ENCODE measurements at places on chromosomes 5 and 9.

DNA sequence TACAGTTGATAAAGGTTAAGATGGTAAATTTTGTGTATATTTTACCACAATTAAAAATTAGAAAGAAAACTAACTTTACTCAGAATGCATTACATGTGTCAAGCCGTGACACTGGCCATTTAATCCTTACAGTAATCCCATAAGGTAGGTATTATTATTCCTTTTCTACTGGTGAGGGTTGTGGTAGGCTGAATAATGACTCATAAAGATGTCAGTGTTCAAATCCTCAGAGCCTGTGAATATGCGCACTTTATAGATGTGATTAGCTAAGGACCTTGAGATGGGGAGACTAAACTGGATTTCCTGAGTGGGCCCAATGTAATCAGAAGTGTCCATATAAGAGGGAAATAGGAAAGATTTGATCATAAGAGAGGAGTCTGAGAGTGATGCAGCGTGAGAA, 288.1 kb downstream of the TMEM167A start:
- no peak for DNase-seq

GRCh38 chr9:136806067-136806466, 1.7 kb upstream of the RABL6 start:
- DNase-seq: no peak

GRCh38 chr5:115472271-115473025, 72.1 kb downstream of the FEM1C start:
- DNase-seq: no peak

GRCh38 chr5:135642488-135642870, 63.7 kb upstream of the CXCL14 start:
- no peak for DNase-seq

DNA sequence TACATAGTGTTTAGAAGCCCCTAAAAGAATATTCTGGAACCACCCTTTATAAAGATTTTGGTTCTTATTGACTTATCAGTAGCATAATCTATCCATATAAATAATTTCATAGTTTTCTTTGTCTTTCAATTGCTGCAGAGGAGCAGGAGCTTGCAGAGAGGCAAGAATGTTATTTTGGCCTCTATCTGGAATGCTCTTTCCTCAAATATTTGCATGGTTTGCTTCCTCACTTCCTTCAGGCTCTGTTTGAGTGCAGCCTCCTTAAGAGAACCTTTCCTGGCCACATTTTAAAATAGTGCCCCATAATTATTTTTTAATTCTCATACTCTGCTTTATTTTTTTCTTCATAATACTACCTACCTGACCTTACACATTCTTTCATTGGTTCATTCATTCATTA, 1.5 kb downstream of the C5 start:
- DNase-seq: no peak

- DNase-seq: no peak
Measured at GRCh38 chr9:16136961-16137360, 584.1 kb downstream of the CCDC171 start.
